M059J (cell line): ENCODE measurements at places on chromosomes 5 and 9. TPM values are rescaled to one million over a fixed set of nuclear protein-coding genes. Genes with fewer than 3 reads are reported as not detected.

GRCh38 chr5:156328161-156328560, 1.2 kb downstream of the SGCD start:
- no peak for DNase-seq

GRCh38 chr9:70411930-70412831, 2.3 kb downstream of the KLF9 start:
- DNase-seq: peak; percentile 97

Gene NFIB
- 2.5 and 4.1 TPM in 2 replicates for total RNA-seq

- DNase-seq: peak; percentile 85
Observed at GRCh38 chr9:115673599-115673998, 480.0 kb upstream of the PAPPA start.

Gene ROR2
- total RNA-seq: 0.94 and 2.9 TPM in 2 replicates

DNA sequence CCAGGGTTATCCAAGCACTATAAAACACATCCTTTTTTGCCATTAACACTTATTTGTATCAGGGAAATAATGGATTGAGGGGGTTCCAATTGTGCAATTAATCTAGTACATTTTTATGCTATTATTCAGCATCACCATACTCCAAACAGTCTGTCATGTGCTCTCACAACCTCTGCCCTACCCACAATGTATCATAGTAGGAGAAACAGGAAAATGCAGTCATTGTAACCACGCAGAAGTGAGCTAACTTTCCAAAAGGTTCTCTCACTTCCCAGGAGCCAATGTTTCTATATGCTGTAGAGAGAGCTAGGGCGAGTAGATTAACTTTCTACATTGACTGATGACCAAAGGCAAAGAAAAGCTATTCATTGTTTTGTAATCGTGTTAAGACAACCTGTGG, 29.8 kb downstream of the DAB2 start:
- DNase-seq: peak; percentile 69

Gene LCN12
- 1.2 TPM in 1 of 2 replicates, not detected in the other for total RNA-seq

- no peak for DNase-seq
Observed at GRCh38 chr5:6236858-6237481, 141.4 kb downstream of the MED10 start.

DNA sequence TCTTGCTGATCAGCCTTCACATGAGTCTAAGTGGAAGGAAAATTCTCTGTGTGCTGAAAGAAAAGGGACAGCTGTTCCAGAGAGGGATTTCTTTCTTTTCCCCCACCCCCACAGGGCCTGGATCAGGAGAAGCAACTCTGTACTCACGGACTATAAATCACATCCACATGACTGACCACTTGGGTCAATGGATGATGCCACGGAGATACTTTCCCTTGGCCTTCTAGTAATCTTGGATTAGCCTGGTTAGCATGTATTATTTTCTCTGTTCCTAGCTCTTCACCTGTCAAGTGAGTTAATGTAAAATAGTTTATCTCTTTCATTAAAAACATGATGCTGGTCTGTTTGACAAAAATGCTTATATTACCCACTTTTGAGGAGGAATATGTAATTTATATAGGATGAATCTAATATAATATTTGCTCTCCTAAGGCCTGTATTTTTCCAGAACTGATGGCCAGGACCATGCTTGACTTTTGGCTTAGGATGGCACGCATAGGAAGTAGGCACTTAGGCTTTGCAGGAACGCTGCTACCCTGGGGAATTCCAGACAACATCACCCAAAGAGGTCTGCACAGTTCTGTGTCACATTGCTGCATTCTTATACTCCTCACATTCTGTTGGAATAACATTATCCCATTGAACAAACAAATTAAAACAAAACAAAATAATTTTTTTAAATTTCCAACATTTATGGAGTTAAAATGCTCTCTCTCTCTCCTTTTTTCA, 892.1 kb downstream of the TLE1 start:
- DNase-seq: no peak

Gene ARHGEF39
- total RNA-seq: 3.0 and 5.7 TPM in 2 replicates

DNA sequence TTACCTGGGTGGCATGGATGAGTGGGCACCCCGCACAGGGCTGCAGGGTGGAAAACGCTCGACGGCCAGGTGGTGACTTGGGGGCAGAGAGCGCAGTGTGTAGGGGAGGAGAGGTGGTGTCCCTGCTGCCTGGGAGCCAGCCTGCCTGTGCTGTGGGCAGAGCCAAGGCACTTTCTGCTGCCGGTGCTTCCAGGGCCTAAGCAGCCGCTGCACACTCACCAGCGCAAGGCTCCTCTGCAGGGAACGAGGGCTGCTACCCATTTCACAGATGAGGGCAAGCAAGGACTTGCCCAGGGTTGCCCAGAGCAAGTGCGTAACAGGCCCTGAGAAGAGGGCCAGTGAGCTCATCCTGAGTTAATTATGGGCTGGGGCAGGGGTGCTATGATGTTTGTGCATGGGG, 62.5 kb downstream of the CRB2 start:
- DNase-seq: no peak

GRCh38 chr9:121598167-121598964, 53.1 kb upstream of the DAB2IP start:
- DNase-seq: no peak

Gene EXOSC2
- total RNA-seq: 27.4 and 44.1 TPM in 2 replicates

DNA sequence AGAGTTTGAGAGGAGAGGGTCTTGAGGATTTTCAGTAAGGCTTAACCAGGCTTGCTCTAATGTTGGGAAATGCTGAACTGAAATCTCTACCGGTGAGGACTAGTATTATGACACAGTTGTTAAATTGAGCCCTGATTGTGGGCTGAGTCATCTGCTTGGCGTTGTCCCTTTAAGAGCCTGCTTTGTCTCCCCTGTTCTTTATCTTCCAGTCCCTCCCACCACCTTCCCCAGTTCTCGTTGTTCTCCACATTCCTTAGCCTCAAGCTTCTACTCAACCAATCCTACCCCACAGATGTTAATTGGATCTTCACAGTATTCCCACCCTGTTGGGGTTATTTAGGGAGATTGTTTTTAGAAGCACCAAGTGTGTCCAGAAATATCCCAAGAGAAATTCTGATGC, 57.6 kb downstream of the ANKRD55 start:
- peak; percentile 71 for DNase-seq

DNA sequence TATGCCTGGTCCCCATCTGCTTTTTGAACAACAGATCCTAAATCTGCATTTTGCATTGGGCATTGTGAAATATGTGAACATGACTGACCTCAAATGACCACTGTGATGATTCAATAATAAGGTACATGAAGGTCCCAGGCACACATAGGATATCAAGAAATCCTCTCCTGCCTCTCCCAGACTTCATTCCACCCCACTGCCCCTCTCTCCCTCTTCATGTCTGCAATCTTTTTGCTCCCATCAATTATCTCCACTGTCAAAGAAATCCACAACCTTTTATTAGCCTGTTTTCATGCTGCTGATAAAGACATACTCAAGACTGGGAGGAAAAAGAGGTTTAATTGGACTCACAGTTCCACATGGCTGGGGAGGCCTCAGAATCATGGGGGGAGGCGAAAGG, 476.7 kb downstream of the CTNND2 start:
- no peak for DNase-seq

DNA sequence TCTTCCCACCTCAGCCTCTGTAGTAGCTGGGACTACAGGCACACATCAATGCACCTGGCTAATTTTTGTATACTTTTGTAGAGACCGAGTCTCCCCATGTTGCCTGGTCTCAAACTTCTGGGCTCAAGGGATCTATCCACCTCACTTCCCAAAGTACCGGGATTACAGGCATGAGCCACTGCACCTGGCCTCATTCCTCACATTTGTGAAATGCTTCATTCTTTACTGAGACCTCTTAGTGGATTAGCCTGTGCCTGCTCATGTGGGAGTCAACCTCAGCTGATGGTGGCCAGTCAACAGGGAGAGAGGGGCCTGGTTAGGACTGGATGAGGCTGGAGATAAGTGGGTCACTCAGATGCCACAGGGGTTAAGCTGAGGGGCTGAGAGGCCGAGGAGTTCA, 37.3 kb upstream of the CLK4 start:
- DNase-seq: no peak

DNA sequence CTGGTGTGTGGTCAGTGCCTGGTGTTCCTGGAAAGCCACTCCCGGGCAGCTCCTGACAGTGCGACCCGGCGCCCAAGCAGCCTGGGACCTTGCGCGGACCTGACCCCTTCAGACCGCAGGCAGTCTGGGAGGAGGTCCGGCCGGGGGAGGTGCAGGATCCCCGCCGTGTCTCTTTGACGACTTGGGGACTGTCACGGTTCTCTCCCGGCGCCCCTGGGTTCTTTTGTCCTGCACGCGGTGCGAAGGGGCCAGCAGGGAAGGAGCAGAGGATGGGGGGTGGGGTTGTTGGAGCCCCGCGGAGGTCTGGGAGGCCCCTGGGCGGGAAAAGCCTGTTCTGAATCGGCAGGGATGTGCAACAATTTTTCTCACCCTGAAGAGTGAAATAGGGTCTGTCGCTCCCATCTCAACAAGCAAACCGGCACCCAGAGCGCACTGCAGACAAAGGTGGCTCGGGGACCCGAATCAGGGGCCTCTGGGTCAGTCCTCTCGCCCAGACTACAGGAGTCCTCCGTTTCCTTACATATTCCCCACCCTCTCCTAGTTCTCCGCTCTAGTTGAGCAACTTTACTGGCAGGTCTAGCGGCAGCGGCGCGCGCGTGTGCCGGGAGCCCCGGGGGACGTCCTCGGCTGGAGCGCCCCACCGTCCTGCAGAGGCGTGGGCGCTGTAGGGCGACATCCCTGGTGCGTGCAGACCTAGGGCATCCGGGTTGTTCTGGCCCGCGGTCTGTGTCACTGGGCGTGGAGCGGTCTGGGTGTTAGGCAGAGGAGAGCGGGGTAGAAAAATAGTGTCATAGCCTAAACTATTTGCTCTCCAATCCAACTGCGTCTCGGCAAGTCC, 1.2 kb downstream of the VCAN start:
- peak; percentile 50 for DNase-seq

Gene TMEM215
- not detected in 2 replicates for total RNA-seq

GRCh38 chr9:89436963-89437625, 60.8 kb downstream of the SEMA4D start:
- no peak for DNase-seq

- DNase-seq: no peak
Observed at GRCh38 chr9:137165250-137165836, 4.5 kb downstream of the LRRC26 start.

DNA sequence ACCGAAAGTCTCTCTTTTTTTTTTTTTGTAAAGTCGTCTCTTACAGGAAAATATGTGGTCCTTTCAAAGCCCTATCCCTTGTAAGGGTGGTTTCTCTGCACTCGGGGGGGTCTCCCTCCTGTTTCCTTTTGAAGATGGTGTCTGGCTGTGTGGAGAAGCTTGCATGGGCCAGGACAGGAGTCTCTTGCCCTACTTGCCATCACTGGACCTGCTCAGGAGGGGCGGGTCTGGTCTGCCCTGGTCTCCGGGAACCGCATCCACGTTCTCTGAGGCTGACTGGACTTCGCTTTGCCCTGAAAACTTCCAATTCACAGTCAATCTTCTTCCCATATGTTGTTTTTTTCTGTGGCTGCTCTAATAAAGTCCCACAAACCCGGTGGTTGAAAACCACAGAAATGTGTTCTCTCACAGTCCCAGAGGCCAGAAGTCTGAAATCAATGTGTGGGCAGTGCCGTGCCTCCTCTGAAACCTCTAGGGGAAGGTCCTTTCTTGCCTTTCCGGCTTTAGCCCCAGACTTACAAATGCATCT, 92.9 kb upstream of the IER5L start:
- peak; percentile 95 for DNase-seq

Gene CLK4
- 4.6 and 6.6 TPM in 2 replicates for total RNA-seq

- DNase-seq: no peak
Observed at GRCh38 chr5:149273237-149273636, 1.6 kb downstream of the AFAP1L1 start.
